Glutamatergic neuron (in vitro differentiated cells): ENCODE measurements at places on chromosomes 2 and 18.

DNA sequence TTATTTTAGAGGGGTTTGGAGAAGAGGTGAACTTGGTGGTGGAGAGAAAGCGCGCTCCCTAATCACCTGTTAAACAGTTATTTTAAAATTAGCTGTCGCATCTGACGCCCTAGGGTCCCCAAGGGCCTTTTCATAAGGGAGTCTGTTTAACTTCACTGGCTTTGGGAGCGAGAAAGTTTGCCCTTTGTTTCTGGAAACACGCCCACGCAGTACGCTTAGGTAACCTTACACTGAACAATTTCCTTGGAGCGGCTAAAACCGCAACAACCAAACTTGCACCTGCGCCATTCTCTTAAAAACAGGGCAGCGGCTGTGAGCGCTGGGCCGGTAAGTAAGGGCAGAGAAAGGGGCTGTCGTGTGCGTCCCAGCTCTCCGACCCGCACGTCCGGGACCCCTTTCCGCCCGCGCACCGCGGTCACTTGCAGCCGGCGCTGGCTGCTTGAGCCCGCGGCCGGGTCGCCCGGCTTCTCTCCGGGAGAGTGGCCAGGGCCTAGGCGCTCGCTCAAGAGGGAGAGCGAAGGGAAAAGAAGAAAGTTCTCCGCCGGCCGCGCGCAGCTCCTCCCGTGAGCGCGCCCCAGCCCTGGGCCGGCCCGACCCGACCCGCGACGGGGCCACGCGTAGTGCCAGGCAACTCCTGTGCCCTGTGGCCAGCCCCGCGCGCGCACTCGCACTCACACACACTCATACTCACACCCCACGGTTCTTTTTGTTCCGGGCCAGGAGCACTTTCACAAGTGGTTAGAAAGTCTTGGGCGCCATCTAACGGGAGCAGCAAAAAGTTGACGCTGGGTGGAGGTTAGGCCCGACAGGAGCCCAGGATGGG is 19.2 kb downstream of the POU3F3 start:
- H3K4me1 ChIP-seq, result peaks cover 3% of the 10 kb centered on the region
- DNase-seq, result peak; percentile 71
- H3K36me3 ChIP-seq, result no peaks in the 10 kb centered on the region
- peak overlapping the region; percentile 87 for H3K4me3 ChIP-seq
- H3K27me3 ChIP-seq, result peaks cover 21% of the 10 kb centered on the region

- H3K4me1 ChIP-seq, result no peaks in the 10 kb centered on the region
- no peak overlapping the region for H3K27ac ChIP-seq
- DNase-seq, result no peak
- no peaks in the 10 kb centered on the region for H3K36me3 ChIP-seq
- H3K27me3 ChIP-seq, result no peaks in the 10 kb centered on the region
- no peak overlapping the region for H3K4me3 ChIP-seq
Measured at GRCh38 chr2:61549546-61549945, 11.4 kb upstream of the XPO1 start.

DNA sequence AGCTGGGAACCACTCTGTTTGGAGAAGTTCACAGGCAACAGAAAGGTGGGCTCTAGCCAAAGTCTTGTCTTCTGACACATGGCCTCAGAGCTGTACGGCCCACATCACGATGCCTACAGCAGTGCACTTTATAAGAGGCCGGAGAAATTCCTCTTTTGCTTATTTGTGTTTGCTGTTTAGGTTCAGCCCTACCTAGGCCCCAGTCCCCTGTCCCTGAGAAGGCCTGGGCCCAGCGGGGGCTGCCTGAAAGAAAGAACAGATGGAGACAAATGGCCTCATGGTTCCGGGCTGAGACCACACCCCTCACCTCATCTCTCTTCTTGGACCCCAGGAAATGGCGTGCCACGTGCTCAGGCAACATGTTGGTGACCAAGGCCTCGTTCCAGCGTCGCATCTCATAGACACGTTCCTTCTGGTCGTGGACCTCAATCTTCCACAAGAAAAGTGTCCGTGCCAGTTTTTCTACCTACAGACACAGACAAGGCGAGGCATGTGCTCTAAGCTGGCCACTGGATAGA is 30.9 kb downstream of the CENPO start:
- H3K4me1 ChIP-seq, result peaks cover 22% of the 10 kb centered on the region
- peak overlapping the region; percentile 33 for H3K27ac ChIP-seq
- H3K27me3 ChIP-seq, result peaks cover 9% of the 10 kb centered on the region
- H3K36me3 ChIP-seq, result peaks cover 7% of the 10 kb centered on the region
- DNase-seq, result no peak
- H3K4me3 ChIP-seq, result no peak overlapping the region

GRCh38 chr2:224630659-224631550 is 45.7 kb upstream of the CUL3 start:
- no peaks in the 10 kb centered on the region for H3K27me3 ChIP-seq
- no peak overlapping the region for H3K27ac ChIP-seq
- H3K36me3 ChIP-seq, result no peaks in the 10 kb centered on the region
- H3K4me1 ChIP-seq, result peaks cover 2% of the 10 kb centered on the region
- H3K4me3 ChIP-seq, result no peak overlapping the region

GRCh38 chr2:105428387-105429018 is 29.7 kb upstream of the FHL2 start:
- H3K27ac ChIP-seq, result no peak overlapping the region
- DNase-seq, result no peak
- H3K36me3 ChIP-seq, result no peaks in the 10 kb centered on the region
- no peaks in the 10 kb centered on the region for H3K4me1 ChIP-seq

DNA sequence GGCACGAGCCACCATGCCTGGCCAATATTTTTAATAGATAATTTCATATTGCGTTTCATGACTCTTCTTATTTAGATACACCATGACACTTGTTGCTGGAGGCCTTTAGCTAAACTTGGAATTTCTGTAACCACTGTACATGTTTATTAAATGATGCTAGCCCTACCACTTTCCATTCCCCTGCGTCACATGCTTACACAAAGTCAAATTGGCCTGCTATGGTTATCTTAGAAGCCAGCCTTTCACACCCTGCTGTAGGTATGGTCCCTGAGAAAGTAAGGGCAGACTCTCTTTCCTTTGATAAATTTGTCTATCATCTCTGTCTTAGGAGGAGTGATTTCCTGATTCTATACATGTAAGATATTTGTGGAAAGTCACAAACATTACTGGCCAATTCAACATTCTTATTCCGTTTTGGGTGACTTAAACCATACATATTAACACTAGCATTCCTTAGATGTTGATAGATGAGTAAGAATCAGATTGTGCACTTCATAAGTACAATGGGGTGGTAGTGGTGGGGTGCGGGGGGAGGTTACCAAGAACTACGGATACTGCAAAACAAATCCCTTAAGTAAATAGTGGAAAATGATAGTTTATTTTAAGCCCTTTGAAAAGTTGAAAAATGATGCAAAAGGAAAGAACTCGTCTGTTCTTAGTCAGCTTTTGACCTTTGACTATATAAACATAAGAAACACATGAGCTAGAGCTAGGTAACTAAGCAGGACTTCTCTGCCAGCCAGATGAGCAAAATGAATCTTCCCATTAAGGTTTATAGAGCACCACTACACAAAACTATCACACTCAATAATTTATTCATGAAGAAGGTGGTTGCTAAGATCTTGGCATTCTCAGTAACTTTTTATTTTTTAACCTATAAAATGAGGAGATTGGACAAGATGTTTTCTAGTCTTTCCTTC is 7.9 kb upstream of the NDUFV2 start:
- H3K36me3 ChIP-seq, result no peaks in the 10 kb centered on the region
- no peak overlapping the region for H3K27ac ChIP-seq
- H3K4me3 ChIP-seq, result no peak overlapping the region
- DNase-seq, result no peak

DNA sequence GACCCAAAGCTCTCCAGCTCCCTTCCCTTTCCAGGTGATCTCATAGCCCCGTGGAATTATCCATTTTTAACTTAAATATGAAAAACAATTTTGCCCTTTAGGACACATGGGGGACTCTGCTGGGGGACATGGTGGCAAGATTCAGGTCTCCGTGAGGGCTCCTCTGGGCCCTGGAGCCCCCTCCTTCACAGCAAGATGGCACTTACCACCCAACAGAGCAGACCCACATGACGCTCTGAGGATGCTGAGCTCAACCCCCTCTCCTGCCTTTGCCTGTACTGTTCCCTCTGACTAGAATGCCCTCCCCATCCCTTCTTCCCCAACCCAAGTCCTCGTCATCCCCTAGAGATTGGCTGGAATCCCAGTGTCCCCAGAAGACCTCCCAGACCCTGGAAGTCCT is 17.2 kb downstream of the TEX51 start:
- peaks cover 4% of the 10 kb centered on the region for H3K27me3 ChIP-seq
- H3K4me1 ChIP-seq, result peaks cover 5% of the 10 kb centered on the region
- no peak overlapping the region for H3K4me3 ChIP-seq
- H3K27ac ChIP-seq, result no peak overlapping the region
- no peak for DNase-seq

DNA sequence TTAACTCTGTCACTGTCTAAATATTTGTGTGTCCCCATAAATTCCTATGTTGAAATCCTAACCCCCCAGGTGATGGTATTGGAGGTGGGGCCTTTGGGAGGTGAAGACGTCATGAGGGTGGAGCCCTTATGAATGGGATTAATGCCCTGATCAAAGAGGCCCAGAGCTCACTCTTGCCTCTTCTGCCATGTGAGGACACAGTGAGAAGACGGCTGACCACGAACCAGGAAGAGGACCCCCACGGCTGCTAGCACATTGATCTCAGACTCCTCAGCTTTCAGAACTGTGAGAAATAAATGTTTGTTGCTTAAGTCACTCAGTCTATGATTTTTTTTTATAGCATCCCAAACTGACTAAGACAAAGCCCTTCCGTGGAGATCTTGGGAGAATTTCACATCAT is 71.2 kb downstream of the BCL2L11 start:
- no peaks in the 10 kb centered on the region for H3K4me1 ChIP-seq
- DNase-seq, result no peak
- no peak overlapping the region for H3K27ac ChIP-seq
- no peaks in the 10 kb centered on the region for H3K36me3 ChIP-seq

DNA sequence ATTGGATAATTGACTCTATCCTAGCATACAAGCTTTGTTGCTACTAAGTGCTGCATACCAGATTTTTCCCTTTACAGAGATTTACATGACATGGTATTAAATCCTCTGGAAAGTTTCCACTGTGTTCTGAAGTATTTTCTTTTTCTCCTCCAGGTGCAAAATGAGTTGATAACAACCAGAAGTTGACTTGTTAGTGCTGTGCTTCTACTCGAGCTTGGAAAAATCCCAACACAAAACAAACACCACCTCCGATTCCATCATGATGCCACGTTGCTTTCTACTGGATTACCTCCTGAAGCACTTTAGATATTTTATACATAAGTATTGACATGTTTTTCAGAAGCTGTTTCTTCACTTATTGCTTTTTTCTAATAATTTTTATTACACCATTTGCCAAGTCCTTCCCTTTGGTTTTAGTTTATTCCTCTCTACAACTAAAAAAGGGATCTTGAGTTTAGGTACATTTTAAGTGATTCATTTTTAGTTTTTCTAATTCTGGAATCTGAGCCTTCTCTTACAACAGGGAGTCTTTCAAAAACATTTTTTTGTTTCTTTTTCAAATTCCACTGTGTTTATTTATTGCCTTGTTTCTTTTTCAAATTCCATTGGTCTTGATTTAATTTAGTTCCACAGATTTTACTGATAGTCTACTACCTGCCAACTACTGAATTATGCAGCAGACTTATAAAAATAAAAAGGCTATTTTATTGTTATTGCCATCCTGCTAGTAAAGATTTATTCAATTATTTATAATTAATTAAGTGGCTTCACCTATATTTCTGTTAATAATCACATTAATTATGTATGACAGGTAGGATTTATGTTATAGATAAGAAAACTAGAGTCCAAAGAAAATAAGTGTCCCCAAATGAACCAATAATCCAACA is 143.4 kb downstream of the PPP1R1C start:
- no peak overlapping the region for H3K27ac ChIP-seq
- no peaks in the 10 kb centered on the region for H3K27me3 ChIP-seq
- H3K4me1 ChIP-seq, result no peaks in the 10 kb centered on the region
- no peaks in the 10 kb centered on the region for H3K36me3 ChIP-seq

DNA sequence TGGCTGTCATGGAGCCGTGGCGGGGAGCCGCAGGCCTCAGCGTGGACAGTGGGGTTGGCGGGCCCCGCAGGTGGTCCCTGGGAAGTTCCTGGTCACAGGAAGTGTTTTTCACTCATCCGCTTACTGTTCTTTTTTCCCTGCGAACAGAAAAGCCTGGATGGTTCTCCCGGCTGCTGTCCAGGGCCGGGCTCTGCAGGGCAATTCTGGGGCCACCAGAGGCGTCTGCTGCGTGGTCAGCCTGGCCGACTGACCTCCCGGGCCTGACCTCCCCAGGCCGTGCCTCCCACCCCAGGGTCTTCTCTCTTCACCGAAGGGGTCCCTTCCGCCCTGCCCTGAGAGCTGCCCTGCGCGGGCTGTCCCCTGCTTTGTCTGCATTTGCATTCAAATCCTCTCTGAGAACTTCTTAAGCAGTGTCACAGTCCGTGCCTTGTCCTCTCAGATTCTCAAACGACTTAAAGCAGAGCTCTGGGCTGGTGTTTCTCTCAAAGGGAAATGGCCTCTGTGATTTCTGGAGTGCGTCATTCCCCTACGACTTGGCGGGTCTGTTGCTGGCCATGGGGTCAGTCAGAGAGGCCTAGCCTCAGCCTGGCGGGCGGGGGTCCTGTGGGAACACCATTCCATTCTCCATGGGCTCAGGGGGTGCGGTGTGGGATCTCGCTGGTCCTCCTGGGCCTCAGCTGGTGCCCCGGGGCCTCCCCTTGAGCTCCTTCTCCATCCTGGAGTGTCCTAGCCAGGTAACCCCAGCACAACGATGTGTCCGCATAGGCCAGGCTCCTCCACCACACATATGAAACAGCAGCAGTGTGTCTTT is 38.3 kb downstream of the KLHL29 start:
- H3K27ac ChIP-seq, result no peak overlapping the region
- peaks cover 11% of the 10 kb centered on the region for H3K4me1 ChIP-seq
- H3K27me3 ChIP-seq, result peaks cover 2% of the 10 kb centered on the region
- no peaks in the 10 kb centered on the region for H3K36me3 ChIP-seq
- no peak for DNase-seq

DNA sequence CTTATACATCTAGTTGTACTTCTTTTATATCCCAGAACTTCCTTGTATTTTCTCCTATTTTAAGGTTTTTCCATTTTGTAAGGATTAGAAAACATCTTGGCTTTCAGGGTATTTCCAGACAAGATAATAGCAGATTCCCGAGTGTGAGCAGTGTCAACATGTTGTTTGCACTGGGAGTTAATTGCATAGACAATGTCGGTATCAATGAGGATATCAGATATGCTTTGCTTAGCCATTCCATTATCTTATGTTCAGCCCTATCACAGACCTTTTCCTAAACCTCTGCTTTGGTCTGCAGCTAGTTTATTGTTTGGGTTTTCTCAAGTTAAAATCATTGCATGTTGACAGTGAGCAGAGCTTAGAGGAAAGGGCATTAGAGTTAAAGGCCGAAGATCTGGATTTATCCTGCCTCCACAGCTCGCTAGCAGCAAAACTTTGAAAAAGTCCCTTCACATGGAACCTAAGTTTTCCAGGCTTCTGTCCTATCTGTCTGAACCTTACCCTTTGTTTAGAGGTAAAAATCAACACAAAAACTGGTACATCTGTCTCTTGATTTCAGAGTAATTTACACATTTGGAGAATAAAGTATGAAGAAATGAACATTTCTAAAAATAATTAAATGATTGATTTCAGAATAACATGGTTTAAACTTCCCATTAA is 355.4 kb downstream of the KIAA1328 start:
- peaks cover 18% of the 10 kb centered on the region for H3K4me1 ChIP-seq
- H3K36me3 ChIP-seq, result no peaks in the 10 kb centered on the region
- no peak overlapping the region for H3K27ac ChIP-seq
- H3K27me3 ChIP-seq, result no peaks in the 10 kb centered on the region

GRCh38 chr18:39238981-39239660 is 1673.5 kb upstream of the CELF4 start:
- peaks cover 10% of the 10 kb centered on the region for H3K4me1 ChIP-seq
- no peaks in the 10 kb centered on the region for H3K36me3 ChIP-seq
- no peaks in the 10 kb centered on the region for H3K27me3 ChIP-seq
- H3K4me3 ChIP-seq, result no peak overlapping the region
- H3K27ac ChIP-seq, result no peak overlapping the region

- peaks cover 8% of the 10 kb centered on the region for H3K4me1 ChIP-seq
- DNase-seq, result no peak
- H3K36me3 ChIP-seq, result no peaks in the 10 kb centered on the region
Measured at GRCh38 chr18:36543991-36544725, 246.6 kb downstream of the FHOD3 start.
